ENCODE measurements at places on chromosomes 3 and 15.

DNA sequence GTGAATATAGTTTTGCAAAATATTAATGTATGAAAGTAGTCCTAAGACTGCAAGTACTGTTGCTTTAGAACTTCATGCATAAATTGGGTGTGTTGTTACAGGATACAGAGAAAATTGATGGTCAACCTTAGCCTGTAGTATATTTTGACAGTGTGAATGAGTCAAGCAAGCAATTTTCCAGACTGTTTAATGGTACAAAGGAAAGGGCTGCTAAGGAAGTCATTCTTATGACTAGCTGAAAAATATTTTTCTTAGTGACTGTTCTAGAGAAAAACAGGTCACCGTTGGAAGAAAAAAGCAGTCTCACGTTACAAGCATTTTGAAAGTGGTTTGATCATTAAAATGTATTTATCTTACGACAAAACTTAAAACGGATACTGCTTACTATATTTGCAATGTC is 49.2 kb downstream of the MBNL1 start:
- H3K36me3 ChIP-seq = peaks cover 21% of the 10 kb centered on the region
- no peak overlapping the region for H3K4me3 ChIP-seq
- no peaks in the 10 kb centered on the region for H3K27me3 ChIP-seq

DNA sequence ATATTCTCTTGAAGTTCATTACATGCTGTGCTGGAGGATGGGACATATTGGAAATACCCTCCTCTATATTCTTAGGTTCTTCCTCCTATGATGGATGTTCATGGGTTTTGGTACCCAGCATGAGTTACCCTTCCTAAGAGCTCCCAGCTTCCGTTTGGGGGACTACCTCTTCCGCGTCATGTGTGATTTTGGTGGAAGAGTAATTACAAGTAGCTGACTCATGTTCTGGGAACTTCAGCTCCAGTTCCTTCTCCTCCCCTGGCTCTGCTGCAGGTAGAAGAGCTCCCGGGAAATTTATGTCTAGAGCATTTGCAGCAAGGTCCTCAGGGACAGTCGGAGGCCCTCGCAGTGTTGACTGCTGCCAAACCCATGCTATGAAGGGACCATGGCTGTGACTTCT is 208.8 kb upstream of the IL12A start:
- H3K27ac ChIP-seq = peak overlapping the region; percentile 86
- H3K4me3 ChIP-seq = no peak overlapping the region
- DNase-seq = peak; percentile 52
- peaks cover 38% of the 10 kb centered on the region for H3K4me1 ChIP-seq

GRCh38 chr3:71879089-71879488 is 94.1 kb upstream of the PROK2 start:
- DNase-seq = no peak
- H3K27me3 ChIP-seq = peaks cover 36% of the 10 kb centered on the region
- no peak overlapping the region for H3K4me3 ChIP-seq
- no peak overlapping the region for H3K27ac ChIP-seq

GRCh38 chr3:53457068-53457467 is 37.3 kb upstream of the CACNA1D start:
- H3K4me1 ChIP-seq = no peaks in the 10 kb centered on the region
- H3K27ac ChIP-seq = no peak overlapping the region
- DNase-seq = no peak
- H3K4me3 ChIP-seq = no peak overlapping the region
- H3K27me3 ChIP-seq = peaks cover 10% of the 10 kb centered on the region

GRCh38 chr15:43244092-43244491 is 22.6 kb downstream of the TGM5 start:
- DNase-seq = no peak
- H3K27me3 ChIP-seq = no peaks in the 10 kb centered on the region
- peaks cover 2% of the 10 kb centered on the region for H3K4me1 ChIP-seq
- no peak overlapping the region for H3K4me3 ChIP-seq
- H3K27ac ChIP-seq = no peak overlapping the region

DNA sequence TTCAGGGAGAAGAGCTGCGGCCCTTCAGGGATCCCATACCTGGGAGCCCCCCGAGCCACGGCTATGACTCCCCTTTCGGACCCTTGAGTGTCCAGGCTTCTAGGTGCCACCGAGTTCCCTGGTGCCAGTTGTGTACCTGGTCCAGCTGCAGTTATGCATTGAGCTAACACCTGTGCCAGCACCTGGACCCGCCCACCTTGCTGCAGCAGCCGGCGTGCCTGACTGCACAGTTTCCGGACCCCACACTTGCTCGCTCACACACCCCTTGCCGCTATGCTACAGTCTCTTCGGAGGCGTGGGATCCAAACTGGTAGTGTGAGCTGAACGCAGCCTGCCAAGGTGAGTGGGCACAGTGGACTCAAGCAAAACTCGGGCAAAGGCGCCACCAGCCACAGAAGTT is 284.5 kb upstream of the ROBO1 start:
- H3K4me3 ChIP-seq = no peak overlapping the region
- no peak for DNase-seq
- H3K27ac ChIP-seq = no peak overlapping the region
- no peaks in the 10 kb centered on the region for H3K4me1 ChIP-seq
